ENCODE measurements at places on chromosomes 11 and 22.

GRCh38 chr11:95867105-95867504 lies 56.8 kb downstream of the MTMR2 start:
- DNase-seq: no peak

DNA sequence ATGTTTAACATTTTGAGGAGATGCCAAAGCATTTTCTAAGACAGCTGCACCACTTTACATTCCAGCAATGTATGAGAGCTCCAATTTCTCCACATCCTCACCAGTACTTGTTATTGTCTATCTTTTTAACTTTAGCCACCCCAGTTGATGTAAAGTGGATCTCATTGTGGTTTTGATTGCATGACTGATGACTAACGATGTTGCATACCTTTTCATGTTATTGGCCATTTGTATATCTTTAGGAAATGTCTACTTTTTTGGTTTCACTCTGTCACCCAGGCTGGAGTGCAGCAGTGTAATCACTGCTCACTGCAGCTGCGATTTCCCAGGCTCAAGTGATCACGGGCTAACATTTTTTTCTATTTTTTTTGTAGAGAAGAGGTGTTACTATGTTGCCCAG lies 8.9 kb downstream of the TTC28 start:
- DNase-seq: no peak

GRCh38 chr22:44242946-44243724 lies 62.4 kb downstream of the PARVG start:
- DNase-seq: no peak

DNA sequence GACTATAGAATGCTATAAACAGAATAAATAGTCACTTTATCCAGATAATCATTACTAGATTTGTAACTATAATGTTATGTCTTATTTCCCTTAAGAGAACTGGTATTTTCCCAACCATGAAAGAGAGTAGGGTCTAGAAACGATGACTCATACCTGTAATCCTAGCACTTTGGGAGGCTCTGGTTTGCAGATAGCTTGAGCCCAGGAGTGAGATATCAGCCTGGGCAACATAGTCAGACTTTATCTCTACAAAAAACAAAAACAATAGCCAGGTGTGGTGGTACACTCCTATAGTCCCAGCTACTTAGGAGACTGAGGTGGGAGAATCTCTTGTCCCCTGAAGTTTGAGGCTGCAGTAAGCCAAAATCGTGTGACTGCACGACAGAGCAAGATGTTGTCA lies 30.9 kb downstream of the OR52A5 start:
- no peak for DNase-seq

GRCh38 chr11:15938121-15938611 lies 418.2 kb downstream of the SOX6 start:
- no peak for DNase-seq

- no peak for DNase-seq
These were observed 4.2 kb upstream of the OSM start for GRCh38 chr22:30270832-30271231.

GRCh38 chr11:95816037-95816436 lies 25.7 kb downstream of the CEP57 start:
- no peak for DNase-seq

DNA sequence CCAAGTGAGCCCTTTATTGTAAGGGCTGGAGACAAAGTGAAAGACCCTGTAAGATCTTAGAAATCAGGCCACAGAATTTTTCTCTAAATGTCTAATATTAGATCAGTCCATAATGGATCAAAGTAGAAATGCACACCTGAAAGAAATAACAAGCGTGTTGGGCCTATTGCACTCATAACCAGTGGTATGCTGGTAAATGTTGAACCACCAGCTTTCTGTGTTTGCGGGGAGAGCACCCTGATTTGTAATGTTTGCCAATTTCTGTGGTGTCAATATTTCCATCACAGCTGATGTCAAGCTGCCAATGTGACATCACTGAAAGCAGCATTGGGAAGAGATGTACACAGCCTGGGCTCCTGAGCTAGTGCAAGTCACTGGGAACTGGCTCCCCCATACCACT lies 46.2 kb downstream of the ENDOD1 start:
- DNase-seq: no peak

DNA sequence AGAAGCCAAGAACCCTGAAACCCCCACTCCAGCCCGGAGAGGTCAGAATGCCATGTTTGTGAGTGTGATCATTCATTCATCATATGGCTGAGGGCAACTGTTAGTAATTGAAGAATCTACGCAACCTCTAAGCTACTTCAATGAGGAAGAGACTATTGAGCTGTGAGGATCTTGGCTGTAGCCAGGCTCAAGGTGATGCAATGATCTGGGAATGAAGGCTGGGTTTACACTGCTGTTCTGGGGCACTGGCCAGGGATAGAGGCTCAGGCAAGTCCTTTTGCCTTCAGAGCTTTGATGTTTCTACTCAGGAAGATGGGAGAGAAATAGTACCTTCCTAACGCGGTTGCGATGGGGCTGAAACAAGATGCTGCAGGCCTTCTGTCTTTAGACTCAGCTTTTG lies 12.9 kb downstream of the CRYBB2 start:
- DNase-seq: no peak

DNA sequence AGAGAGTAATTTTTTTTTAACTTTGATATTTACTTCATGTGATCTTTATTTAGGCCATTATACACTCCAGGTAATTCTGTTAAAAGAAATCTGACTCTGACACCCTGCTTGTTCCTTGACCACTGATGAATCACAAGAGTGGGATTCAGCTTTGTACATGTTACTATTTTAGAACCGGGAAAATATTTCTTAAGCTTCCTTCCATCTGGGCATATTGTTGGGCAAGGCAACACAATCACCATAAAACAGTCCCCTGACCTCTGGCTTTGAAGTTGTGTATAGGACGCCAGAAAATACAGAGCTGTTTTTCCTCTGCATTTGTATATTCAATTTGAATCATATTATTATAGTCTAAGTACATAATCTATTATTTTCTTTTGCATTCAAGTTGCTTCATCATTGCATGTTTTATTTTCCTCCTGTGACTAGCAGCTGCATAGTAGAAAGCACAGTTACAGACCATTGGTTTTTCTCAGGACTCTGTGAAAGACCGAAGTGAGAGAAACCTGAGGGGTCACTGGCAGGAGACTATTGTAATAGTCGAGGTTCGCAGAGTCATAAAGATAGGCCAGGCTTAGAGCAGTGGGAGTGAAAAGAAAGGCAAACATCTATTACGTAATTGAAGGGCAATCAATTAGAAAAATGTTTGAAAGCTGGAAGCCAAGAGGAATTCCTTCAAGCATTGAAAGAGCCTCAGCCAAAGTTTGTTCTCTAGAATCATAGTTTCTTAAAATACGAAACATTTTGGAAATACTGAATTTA lies 51.8 kb upstream of the SLC36A4 start:
- DNase-seq: no peak

DNA sequence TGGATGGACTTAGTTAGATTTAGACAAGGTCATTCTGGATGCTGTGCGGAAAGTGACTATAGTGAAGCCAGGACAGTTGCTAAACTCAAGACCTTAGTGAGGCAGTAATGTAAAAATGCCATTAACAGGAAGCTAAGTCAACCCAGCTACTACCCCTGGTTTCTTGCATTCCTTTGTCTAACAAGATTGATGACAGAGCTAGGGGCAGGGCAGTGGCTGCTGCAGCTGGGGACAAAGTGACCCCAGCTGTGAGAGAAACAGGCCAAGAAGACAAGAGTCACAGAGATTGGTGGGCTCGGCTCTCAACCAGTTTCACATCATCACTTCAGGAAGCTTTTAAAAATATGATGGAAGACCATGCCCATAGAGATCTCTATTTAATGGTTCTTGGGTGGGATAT lies 110.4 kb upstream of the POU2AF2 start:
- DNase-seq: no peak

- no peak for DNase-seq
These were observed 16.1 kb downstream of the CPT1A start for GRCh38 chr11:68825571-68825970.

DNA sequence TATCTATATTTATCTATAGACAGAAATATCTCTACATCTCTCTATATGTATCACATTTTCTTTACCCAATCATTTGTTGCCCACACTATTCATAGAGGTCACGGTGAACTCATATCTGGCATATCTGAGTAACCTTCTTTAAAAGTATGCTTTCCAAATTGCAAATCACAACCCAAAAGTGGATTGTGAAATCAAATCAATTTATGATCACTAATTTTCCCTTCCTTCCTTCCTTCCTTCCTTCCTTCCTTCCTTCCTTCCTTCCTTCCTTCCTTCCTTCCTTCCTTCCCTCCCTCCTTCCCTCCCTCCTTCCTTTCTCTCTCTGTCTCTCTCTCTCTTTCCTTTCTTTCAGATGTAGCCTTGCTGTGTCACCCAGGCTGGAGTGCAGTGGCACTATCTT lies 448.0 kb upstream of the CCDC90B start:
- DNase-seq: no peak

DNA sequence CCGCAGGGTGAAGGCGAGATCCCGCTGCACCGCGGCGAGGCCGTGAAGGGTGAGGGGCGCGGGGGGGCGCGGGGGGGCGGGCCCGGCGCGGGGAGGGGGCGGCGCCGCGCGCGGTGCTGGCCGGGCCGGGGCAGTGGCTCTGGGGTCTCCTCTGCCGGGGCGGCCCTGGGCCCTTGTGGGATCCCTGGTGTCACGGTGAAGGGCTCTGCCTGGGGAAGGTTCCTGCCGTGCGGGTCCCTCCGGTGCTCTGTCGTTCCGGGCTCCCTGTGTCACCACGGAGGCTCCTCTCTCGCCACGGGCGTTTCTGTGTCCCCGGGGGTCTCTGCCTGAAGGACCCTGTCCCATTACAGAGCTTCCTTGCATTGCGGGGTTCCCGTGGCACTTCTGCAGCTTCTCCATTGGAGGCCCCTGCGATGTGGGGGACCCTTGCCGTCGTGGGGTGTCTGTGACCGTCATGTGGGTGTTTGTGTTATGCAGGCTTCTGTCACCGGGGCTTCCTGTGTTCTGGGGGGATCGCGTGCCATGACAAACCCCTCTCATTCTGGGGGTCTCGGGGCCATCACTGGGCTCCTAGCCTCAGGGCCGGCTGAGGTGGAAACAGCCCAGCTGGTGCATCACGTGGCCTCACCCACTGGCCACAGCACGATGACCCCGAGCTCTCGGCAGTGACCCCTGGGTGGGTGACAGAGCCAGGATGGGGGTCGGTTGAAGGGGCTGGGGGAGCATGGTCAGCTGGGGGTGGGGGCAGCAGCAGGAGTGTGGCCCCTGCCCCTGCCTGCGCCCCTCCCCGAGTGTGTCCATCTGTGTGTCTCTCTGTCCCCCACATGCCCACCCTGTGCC lies 25.3 kb downstream of the SHANK3 start:
- no peak for DNase-seq

- DNase-seq: no peak
These were observed 129.3 kb upstream of the FGF3 start for GRCh38 chr11:69948256-69949141.

DNA sequence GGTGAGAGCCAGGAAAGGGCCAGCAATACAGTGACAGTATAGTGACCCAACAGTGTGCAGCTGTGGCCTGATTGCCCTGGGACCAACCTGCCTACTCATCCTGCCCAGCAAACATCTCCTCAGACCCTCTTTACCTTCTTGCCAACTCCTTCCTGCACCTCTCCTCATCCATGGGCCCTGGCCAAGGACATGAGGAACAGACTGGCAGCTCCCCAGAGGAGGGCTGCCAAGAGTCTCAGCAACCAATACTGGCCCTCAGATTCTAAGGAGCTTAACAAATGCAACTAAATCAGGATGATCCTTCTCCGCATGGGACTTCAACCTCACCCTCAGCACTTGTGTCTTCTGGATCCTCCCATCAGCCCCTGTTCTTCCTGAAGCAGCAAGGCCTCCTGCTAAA lies 77.0 kb downstream of the RPL27A start:
- DNase-seq: no peak

- no peak for DNase-seq
These were observed 540.3 kb downstream of the NTM start for GRCh38 chr11:131910523-131911387.

DNA sequence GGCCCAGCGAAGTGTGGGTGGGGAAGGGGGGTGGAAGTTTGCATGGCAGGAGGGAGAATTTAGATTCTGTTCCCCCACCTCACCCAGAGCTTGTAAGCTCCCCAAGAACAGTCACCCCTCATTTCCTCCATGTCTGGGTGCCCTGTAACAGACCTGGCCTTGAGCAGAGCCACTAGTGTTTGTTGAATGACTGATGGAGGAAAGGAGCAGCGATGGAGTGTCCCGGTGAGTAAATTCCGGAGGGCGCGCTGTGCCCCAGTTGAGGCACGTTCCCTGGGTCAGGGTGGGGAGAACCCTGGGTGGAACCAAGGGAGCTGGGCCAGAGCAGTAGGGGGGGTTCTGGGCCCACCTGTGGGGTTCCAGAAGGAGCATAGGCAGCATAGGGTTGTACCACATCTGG lies 827 bp downstream of the NAALADL1 start:
- no peak for DNase-seq

DNA sequence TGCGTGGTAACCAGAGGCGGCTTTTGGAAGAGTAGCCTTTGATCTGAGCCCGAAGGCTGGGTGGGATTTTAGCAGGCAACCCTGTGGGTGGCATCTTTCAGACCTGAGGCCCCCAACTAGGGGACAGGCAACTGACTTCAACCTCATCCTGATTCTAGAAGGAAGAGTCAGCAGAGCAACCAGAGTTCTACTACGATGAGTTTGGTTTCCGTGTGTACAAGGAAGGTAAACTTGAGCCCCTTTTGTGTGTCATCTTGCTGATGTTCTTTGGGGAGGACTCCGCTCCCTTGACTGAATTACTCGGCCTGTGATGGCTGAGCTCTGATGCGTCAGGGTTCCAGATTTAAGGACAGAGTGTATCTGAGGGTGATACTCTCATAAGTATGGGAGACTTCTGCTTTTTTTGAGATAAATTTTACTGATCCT lies 31.6 kb downstream of the SGSM3 start:
- DNase-seq: no peak

DNA sequence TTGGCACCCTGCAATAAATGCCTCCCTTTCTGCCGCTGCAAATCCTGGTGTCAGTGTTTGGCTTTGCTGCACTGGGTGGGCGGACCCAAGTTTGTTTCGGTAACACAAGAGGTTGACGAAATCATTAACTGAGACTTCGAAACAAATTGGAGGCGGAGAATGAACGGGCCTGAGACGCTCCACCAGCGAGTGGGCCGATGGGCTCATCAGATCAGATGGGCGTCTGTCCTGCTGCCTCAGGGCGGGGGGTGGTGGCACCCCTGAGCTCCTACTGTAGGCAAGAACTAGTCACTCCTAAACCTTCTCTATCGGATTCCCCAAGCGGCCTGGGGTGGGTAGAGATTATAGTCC lies 918 bp upstream of the CAPN5 start:
- no peak for DNase-seq

- DNase-seq: no peak
These were observed 33.8 kb downstream of the TECTA start for GRCh38 chr11:121134741-121135312.

- DNase-seq: no peak
These were observed 1817.7 kb downstream of the LRRC4C start for GRCh38 chr11:39641751-39642150.

GRCh38 chr11:13184295-13184794 lies 93.2 kb upstream of the BMAL1 start:
- DNase-seq: no peak

DNA sequence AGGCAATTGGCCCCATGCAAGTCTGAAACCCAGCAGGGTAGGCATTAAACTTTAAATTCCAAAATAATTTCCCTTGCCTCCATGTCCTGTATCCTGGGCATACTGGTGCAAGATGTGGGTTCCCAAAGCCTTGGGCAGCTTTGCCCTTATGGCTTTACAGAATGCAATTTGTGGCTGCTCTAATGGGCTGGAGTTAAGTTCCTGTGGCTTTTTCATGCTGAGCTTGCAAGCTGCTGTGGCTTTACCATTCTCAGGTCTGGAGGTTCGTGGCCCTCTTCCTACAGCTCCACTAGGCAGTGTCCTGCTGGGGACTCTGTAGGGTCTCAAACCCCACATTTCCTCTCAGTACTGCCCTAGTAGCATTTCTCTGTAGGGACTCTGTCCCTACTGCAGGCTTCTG lies 15.0 kb upstream of the BIRC3 start:
- DNase-seq: no peak
